Diencephalon (tissue), 1 donor: ENCODE measurements at places on chromosomes 13 and 19. TPM values are rescaled to one million over a fixed set of nuclear protein-coding genes. Genes with fewer than 3 reads are reported as not detected.

Gene ADGRE2
- under 0.01 TPM for total RNA-seq

Gene COMP
- not detected for total RNA-seq

Gene IGFL1
- total RNA-seq = not detected

Gene NPAS1
- 3.5 TPM for total RNA-seq

Gene NKPD1
- 0.69 TPM for total RNA-seq

Gene CDX2
- total RNA-seq = not detected

Gene GSX1
- 0.92 TPM for total RNA-seq
